ENCODE measurements at places on chromosomes 5 and 9.

DNA sequence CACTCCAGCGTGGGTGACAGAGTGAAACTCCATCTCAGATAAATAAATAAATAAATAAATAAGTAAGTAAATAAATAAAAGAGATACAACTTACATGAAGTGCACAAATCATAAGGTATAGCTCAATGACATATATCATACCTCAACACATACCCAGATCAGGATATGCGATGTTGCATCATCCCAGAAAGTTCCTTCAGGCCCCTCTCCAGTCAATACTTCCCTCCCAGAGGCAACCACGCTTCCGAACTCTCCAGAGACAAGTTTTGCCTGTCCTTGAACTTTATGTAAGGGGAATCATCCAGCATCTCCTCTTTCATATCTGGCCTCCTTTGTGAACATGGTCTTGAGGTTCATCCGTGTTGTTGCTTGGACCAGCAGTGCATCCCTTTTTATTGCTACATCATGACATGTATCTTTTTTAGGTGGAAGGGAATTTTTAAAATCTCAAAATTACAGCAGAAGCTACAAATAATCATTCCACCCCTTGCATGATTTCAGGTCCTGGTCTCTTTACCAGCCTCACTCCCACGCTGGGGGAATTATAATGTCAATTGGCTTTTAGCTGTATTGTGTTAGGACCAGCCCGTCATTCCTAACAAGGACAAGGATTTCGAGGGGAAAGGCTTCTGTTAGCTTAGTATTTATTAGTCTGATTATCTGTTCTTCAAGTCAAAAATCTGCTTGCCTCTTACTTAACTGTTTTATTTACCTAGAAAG, 32.9 kb upstream of the AOPEP start:
- no peak for DNase-seq

- peak; percentile 58 for DNase-seq
Observed at GRCh38 chr5:134139891-134140469, 25.5 kb downstream of the TCF7 start.

DNA sequence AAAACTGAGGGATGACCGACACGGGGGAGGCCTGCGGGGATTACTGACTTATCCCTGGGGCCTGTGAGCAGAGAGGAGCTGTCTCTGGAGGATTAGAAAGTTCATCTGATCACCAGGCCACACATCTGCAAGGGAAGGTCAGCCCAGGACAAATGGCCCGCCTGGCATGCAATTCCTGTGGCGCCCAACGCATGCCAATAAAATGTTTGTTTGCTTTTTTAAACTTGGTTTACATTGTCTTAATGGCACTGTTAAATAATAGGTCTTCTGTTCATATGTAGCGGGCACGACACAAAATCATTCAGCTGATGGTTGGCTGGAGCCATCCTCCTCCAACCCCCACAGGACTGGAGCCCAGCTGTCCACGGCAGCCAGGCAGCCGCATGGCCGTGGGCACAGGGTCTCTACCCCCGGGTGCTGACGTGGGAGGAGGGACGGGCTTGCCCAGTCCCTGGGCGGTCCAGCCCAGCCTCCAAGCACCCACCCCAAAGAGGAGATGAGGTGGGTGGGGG, 41.0 kb upstream of the SLC12A7 start:
- no peak for DNase-seq

DNA sequence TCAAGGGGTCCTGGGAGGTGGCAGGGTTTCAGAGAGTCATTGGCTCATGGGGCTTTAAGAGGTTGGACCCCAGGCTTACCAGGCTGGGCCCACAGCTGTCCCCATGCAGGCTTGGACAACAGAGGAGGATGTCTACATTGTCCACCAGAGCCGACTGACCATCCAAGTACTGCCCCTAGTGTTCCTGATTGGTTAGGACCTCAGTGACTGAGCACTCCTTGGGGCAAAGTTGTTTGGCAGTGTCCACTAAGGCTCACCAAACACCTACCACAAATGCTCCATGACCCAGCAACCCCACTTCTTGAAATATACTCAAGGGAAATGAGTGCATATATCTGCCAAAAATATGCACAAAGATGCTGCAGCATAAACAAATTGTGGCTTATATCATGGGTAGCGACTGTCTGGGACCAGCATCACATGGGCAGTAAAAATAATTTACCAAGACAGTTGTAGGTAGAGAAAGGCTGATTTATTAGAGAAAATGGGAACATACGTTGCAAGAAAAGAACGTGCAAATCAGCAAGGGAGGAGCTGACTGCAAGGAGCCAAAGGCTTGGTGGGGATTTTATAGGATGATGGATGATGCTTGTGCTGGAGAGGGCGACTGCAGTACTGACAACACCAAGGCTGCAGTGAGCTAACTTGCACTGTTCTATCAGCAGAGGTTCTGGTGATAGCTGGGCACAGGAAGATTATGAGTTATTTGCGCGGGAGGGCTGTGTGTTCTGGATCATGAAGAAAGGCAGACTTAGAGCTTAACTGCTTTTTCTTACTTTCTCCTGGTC, 265.2 kb downstream of the GADD45G start:
- DNase-seq = peak; percentile 41

DNA sequence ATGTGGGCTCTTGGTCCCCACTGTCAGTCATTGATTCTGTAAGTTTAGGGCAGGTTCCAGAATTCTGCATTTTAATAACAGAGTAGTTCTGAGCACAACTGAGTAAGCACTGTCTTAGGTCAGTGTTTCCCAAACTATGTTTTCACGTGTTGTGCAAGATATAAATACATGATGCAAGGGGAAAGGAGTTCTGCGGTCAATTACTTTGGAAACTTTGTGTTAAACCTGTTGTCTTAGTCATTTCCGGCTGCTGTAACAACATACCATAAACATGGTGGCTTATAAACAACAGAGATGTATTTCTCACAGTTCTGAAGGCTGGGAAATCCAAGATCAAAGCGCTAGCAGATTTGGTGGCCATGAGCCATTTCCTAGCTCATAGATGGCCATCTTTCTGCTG, 69.8 kb downstream of the EQTN start:
- DNase-seq = no peak

GRCh38 chr5:67063791-67064190, 132.8 kb downstream of the CD180 start:
- no peak for DNase-seq

GRCh38 chr5:108238936-108239887, 142.7 kb downstream of the FBXL17 start:
- DNase-seq = no peak

- DNase-seq = no peak
Observed at GRCh38 chr9:36169166-36169565, at the start of gene CCIN. CCIN (plus strand) TSS chr9:36169388; CDS start chr9:36169503, 115 bp downstream.

DNA sequence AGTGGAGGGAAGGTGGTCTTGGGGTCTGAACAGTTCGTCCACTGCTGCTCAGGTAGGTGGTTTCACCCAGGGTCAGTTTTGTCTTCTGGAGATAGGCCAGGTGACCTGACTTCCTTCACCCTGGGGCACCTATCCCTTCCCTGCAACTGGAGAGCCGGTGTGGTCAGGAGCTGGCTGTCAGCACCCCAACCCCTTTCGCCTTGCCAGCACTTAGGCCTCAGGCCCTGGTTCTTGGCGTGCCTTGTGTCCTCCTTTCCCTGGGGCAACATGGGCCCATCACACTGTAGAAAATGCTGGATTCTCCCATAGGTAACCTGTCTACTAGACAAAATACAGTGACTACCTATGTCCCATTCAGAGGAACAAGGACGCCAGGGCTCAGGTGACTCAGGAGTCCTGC, 13.1 kb downstream of the PROP1 start:
- no peak for DNase-seq

- DNase-seq = no peak
Observed at GRCh38 chr5:177409043-177409801, at the start of gene F12. F12 (minus strand) TSS chr5:177409564; CDS start chr5:177409527, 37 bp downstream.

GRCh38 chr9:95076696-95077052, 240.8 kb downstream of the FANCC start:
- DNase-seq = no peak

DNA sequence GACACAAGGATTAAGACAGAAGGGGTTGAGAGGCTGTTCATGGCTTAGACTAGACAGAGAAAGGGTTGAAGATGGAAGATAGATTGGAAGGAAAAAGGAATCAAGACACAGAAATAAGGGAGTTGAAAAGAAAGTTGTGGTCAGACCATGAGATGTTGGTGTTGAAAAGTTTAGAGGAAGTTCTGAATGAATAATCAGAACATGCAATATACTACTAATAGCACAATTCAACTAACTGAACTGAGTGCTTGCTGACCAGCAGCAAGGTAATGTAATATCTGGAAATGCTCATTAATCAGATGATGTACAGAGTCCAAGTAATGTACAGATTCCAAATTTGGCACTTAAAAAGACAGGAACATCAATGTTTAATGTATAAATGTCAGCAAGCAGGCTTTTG, 10.6 kb upstream of the NNT start:
- no peak for DNase-seq

GRCh38 chr9:35835216-35835632, 6.2 kb downstream of the TMEM8B start:
- no peak for DNase-seq
